Stimulated activated CD4-positive, alpha-beta T cell treated with anti-CD3 and anti-CD28 coated beads, Interleukin-1b, Interleukin-23, amount 100 ng/mL, for 1 hour (primary cell): ENCODE measurements at places on chromosomes 2 and 18.

- DNase-seq: no peak
These were observed 807.8 kb upstream of the CDH2 start for GRCh38 chr18:28984731-28985130.

GRCh38 chr2:101961338-101962191 lies 30.2 kb upstream of the IL1R2 start:
- no peak for DNase-seq

DNA sequence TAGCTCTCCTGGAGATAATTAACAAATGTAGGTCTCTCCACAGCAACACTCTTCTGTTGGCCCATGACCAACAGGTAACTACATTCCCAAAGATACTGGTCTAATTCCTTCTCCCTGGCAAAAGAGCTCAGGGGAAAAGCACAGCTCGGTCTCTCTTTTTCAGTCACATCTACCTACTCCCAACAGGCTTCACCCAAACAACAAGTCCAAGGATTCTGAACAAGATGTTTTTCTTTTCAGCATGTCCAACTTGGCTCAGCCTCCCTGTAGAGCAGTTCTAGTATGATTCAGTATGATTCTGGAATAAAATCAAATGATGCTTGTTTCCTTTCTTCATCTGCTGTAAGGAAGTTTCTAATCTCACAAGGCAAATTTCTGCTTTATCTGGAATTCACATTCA lies 1704.8 kb upstream of the PIK3C3 start:
- DNase-seq: no peak

- DNase-seq: no peak
These were observed 619 bp upstream of the FAM168B start for GRCh38 chr2:131093696-131094462.

- no peak for DNase-seq
These were observed 256.5 kb downstream of the GBX2 start for GRCh38 chr2:235911633-235912233.

DNA sequence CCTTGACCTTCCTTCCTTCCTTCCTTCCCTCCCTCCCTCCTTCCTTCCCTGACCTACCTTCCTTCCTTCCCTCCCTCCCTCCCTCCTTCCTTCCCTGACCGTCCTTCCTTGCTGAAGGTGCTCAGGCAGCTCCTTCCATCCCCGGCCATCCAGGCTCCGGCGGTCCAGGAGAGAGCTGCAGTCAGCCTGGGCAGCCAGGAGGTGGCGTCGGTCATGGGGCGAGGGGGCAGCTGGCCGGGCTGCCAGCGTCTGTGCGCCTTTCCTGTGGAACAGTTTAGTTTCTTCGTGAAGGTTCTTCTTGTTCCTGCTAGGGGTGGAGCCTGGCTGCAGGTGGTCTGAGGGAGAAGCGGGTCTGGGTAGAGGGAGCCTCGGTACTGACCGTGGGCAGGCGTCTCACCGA lies 15.7 kb downstream of the GPR35 start:
- DNase-seq: no peak

DNA sequence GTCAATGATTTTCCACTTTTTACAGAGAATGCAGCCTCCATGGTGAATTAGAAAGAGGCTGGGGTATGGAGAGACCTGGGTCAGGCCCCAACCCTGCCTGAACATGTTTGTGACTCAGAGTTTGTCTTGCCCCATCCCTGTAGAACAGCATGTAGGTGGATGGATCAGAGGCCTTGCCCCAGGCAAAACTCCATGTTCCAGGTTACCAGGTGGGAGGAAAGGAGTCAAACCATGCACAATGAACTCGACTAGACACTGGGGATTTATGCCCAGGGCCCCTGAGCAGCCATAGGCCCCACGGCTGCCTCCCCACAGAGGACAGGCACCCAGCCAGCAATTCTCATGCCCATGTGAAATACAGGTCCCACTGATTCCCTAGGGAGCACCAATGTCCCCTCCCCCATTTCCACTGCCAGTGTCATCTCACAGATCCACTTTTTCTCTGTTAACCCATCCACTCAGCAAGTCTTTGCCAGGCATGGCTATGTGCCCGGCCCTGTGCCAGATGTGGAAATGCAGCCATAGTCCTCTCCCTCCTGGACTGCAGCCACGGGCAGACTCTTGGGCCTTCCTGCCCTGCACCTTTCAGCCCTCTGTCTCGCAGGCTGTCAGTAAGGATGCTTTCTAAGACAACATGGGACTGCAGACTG lies 737.8 kb upstream of the HS6ST1 start:
- no peak for DNase-seq

DNA sequence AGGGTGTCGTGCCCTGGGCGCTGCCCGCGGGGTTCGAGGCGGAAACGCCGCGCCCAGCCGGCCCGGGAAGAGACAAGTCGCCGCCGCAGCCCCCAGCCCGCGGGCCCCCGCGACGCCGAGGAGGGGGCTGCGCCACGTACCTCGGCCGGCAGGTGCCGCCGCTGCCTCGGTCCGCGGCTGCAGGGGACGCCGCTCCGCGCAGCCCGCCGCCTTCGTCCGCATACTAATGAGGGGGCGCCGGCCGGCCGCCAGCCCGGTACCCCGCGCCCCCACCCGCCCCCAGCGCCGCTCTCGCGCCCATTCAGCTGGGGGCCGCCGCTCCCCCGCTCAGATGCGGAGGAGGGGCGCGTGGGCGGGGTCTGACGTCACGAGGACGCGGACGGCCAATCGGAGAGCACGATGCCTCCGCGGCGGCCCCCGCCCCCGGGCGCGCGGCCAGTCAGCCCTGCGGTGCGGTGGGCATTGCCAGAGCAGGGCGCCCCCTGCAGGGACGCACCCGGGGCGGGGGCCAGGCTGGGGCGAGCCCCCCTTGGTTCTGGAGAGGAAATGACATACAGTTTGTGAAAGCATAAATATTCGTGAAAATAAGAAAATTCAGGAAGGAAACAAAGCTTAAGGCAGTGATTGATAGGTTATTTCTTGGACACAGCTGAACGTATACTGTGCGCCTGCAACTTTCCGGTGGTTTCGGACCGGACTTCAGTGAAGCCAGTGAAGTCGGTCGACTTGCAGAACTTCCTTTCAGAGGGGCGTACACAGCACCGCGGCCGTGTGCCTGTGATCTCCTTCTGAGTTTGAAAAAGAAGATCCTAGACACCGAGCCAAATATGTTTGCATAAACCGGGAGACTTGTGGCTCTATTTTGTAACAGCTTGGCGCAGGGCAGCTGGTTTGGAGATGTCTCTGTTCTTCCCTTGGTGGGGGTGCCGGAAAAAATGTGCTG lies at the start of gene ST3GAL5:
TSS of gene ST3GAL5 (minus strand) at position 307 of the 943 bp plus-strand sequence. CDS start at position 222, 85 bp downstream.
- DNase-seq: peak; percentile 97

- DNase-seq: no peak
These were observed 13.2 kb upstream of the CD302 start for GRCh38 chr2:159811232-159811631.

GRCh38 chr2:232239951-232240681 lies 138.4 kb upstream of the ALPP start:
- DNase-seq: no peak

DNA sequence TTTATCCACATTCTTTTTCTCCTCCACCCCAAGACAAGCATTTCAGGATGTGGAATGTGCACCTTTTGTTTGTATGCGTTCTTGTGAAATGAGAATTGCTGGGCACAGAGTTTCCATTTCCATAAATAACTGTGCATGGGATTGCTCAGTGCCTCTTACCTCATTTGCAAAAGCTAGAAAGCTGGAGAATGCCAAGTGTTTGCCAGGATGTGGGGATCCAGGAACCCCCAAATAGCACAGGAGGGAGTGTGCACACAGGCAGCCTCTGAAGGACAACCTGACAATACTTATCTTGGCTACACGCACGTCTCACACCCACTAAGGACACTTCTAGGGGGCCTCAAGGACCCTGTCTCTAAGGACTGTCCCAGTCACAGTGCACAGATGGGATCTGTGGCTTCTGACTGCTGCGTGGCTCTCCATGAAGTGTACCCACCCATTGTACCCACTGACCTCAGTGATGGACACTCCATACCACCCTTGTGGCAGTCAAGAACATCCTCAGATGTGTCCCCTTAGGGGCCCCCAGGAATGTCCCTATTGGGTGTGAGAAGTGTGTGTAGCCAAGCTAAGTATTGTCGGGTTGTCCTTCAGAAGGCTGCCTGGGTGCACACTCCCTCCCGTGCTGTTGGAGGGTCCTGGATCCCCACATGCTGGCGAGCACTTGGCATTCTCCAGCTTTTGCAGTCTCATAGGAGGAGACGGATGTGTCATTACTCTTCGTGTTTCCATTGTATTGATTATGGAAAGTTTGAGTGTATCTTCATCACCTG lies 38.4 kb downstream of the CAPN13 start:
- no peak for DNase-seq

GRCh38 chr2:141021611-141022010 lies 1109.2 kb downstream of the LRP1B start:
- DNase-seq: no peak

DNA sequence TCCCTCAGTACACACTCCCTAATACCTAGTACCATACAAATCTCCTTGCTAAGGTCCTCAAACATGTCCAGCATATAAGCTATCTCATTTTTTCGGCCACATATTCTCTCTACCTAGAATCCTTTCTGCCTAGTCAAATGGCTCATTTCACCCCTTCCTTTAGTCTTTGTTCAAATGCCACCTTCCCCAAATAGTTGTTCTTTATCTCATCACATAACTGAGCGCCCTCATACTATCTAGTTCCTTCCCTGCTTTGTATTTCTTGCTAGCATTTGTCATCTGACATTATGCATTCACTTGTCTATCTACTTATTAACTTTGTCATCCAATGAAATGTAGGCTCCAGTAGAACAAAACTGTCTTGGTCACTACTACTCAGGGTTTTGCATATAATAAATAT lies 35.5 kb downstream of the RPRD1A start:
- no peak for DNase-seq

DNA sequence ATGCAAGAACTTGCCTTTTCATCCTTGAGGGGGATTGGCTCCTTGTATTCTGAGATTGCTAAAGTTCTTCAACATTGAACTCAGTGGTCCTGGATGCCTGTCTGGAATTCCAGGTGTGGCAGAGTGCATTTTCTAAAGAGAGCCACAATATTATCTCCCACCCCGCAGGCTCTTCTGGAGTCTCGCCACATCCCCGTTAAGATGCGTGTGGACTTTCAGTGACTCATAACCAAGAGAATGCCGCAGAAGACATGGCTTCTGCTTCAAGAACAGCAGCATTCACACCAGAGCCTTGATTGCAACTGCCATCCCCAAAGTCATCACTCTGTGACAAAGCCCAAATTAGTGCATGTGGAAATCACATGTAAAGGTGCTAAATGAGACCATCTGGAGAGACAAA lies 142.7 kb downstream of the CDH20 start:
- no peak for DNase-seq

DNA sequence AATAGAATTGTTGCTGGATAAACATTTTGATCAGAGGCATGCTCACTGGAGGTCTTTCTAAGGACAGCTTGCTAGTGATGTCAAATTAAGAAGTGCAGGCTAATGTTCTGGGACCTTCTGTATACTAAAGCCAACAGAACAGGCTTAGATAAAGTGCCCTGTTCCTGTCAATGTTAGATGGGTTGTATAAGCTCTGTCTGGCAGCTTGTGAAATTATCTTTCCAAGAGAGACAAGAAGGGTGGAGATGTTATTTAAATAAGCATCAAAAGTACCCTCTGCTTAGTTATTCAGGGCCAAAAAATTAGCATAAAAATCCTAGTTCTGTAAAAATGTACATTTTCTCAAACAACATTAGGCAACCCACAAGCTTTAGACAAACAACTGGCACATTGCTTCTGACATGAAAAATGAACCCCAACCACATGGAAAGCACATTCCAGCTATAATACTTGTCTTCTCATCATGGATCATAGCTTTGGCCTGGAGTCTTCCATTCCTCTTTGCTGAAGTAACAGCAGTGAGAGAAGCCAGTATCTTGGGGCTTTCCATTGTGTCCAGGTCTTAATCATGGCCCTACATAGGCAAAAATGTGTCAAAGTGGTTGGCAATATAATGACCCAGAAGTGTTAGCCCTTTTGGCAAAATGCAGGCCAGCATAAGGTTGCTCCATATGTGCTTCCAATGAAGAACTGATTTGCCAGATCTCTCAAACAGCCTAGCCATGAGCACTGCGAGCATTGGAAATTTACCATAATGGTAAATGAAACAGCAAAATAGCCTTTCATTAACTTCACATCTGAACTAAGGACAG lies 478.1 kb upstream of the ZNF804A start:
- DNase-seq: no peak

- no peak for DNase-seq
These were observed 624.4 kb upstream of the SOX11 start for GRCh38 chr2:5067816-5068215.

GRCh38 chr2:158115202-158115767 lies 13.6 kb downstream of the UPP2 start:
- no peak for DNase-seq

DNA sequence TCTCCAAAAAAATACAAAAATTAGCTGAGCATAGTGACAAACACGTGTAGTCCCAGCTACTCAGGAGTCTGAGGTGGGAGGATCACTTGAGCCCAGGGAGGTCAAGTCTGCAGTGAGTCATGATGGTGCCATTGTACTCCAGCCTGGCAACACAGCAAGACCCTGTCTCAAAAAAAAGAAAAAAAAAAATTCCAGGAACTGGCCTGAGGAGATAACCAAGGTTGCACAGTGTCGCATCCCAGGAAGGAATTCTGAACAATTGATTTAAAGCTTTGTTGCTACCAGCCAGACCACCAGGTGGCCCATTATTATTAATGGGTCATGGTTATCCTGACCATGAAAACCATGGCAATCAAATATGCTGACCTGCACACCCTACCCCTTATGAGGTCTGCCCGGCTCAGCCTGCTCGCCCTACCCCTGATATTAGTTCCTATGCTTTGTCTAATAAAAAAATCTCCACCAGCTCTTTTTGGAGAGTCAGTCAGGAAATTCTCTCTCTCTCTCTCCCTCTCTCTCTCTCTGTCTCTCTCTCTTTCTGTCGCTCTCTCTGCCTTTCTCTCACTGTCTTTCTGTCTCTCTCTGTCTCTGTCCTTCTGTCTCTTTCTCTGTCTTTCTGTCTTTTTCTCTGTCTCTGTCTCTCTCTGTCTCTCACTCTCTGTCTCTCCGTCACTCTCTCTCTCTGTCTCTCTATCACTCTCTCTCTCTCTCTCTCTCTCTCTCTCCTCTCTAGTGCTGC lies 73.7 kb downstream of the NCAPH start:
- DNase-seq: no peak

DNA sequence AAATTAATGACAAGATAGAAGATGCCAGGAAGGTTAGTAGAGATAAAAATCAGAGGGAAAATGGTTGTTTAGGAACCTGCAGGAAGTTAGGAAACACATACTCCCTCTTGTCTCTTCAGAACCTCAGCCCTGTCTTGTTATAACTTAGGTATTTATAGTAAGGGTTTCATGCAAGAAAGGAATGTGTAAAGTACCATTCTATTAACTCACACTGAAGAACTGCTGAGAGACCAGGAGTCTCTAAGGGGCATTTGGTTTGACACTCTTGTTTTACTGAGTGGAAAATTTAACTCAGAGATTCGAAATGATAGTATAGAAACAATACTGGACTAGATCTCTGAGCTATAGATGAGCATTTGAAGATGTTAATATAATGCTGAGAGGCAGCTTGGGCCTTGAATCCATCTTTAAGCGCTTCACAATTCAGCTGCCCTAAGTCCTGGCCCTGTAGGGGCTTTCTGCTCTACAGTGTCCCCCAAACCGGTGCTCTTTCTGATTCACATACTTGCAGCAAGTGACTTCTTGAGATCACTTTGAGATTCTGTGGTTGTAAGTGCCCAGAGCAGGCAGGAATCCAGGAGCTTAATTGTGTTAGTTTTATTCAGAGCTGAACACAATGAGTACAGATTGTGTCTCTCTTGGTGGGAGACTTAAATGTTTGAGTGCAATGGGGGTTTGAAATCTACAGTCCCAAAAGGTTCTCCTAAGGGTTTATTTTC lies 235.0 kb upstream of the RGPD4 start:
- no peak for DNase-seq

- no peak for DNase-seq
These were observed 3.6 kb downstream of the IGFBP2 start for GRCh38 chr2:216636551-216637450.
